Suppressor macrophage (primary cell): ENCODE measurements at places on chromosomes 12 and 14.

DNA sequence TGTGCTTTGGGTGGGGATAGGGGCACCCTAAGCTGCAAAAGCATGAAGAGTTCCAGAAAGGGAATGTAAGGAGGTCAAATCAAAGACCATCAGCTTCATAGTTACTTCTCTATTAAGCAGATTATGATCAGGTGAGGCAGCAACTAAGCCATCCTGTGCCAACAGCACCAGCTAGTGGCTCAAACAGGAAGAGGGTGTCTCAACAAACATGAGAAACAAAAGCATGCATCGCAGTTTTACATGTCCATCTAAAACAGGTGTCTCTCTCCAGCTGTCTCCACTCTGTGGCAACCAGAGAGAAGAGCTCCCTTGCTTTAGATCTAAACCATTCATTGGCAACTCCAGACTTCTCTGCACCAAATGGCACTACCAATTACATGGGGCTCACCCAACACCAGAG, 52.9 kb downstream of the ACTN1 start:
- DNase-seq = no peak

- DNase-seq = no peak
Measured at GRCh38 chr12:123998991-123999359, 26.0 kb downstream of the ZNF664 start.

DNA sequence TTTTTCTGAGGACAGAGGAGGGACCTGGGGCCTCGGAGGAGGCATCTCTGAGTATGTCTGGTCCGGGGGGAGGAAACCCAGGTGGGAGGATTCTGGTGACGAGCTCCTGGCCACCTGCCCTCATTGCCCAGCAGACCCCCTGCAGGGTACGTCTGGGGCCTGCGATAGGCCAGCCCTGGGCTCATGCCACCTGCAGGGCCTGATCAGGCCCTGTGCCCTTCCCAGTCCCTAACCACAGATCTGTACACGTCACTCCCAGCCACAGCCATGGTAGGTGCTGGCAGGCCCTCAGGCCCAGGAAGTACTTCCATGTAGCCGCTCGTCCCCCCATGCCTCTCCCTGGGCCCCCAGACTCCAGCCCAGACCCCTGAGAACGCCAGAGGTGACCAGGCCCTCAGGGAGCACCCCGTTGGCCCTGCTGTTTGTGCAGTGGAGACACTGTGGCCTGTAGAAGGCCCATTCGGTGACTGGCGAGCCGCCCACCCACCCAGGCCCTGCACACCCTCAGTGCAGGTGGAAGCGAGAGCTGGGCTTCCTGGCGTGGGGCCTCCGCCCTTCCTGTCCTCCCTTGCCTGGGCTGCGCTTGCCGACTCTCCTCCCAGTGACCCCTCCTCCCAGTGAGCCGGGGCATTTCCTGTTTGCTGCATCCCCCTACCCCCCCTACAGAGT, 5.7 kb downstream of the INF2 start:
- DNase-seq = no peak

DNA sequence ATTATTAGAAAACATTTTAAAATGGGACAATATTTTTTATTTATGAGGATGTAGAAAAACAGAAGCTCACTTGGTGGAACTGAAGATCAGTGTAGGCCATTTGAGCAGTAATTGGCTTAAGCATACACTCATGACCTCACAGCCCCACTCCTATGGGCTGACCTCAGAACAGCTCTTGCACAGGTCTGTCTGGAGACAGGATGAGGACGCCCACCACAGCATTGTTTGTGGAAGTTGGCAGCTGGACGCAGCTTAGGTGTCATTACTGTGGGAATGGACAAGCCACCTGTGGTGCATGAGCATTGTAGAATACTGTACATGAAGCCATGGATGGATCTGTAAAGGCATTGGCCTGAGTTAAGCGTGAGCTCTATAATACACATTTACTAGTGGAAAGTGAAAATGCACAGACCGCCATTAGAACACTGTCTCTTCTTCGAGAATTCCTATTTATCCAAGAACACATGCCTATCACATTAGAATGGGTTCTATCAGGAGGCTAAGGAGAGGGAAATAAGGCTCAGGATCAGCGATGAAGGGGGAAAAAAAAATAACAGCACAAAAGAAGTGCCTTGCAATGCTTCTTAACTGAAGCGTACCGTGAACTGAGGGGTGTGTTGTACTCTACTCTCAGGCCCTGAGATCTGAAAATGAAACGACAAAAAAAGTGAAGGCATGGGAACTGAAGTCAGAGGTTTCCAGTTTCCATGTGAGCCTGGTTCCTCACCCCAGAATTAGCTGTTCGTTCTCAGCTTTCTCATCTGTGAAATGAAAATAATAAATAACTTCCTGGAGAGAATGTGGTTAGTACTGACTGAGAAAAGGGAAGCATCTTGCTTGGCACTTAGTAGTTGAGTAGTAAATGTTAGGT, 33.6 kb downstream of the KCNA1 start:
- no peak for DNase-seq

GRCh38 chr12:58668871-58669270, 251.4 kb downstream of the LRIG3 start:
- no peak for DNase-seq

DNA sequence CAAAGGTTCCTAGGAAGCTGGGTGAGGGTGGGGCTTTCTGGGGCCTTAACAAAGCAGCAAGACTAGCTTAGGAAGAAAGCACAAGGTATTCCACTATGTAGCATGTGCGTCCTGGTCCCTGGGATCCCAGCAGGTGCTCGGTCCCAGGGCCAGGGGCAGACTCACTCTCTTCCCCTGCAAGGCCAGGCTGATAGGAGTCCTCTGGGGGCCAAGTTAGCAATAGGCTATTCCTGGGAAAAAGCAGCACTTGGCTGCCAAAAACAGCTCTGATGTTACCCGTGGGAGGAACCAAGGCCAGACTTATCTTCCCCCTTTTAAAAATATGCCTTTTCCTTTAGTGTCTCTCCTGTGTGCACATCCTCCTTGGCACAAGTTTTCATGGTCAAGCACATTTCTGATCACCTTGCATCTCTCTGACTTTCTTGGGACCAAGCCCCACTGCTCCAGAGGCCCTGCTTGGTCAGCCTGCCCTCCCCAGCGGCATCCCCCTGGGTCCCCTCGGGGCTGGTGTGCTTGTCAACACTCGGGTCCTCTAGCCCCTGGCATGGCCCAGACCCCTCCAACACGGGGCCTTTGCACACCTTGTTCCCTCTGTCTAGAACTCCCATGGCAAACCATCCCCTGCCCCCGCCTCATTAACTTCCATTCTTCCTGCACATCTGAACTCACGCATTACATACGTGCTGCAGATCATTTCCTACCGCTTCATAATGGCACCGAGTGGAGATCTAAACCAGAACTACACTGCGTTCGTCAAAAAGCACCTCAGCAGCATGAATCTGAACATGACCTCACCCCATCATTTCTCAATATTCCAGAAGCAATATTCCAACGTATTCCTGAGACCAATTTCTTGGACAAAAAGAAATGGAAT, 21.9 kb downstream of the CCDC92 start:
- no peak for DNase-seq

DNA sequence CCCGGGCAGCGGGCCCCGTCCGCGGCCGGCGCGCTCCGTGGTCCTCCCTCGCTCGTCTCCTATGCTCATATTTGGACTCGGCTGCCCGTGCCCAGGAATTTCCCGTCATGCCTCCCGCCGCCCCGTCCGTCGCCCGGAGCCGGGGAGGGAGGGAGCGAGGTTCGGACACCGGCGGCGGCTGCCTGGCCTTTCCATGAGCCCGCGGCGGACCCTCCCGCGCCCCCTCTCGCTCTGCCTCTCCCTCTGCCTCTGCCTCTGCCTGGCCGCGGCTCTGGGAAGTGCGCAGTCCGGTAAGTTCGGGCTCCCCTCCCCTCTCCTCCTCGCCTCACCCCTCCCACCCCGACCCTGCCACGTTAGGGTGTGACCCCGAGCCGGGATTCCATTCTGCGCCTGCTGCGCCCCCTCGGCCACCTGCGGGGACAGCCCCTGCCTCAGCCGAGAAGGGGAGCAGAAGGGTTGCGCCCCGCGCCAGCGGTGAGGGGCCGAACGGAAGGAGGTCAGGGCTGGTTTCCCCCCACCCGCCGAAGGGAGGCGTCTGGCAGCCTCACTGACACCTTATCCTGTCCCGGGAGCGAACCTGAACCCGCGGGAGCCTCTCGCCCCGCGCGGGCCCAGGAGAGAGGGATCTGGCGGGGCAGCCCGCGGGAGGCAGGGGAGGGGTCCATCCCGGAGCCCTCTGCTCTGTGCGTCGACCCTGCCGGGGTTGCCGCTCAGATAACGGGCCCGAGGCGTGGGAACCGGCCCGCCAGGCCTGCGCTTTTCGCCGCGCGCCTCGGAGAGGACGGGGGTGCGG, at the start of gene MSRB3:
TSS of gene MSRB3 (plus strand) at position 108 of the 793 bp plus-strand sequence. CDS start 29,897 bp downstream, outside the sequence.
- peak; percentile 14 for DNase-seq

- DNase-seq = peak; percentile 30
Measured at GRCh38 chr14:52442166-52442565, 110.1 kb downstream of the TXNDC16 start.
